ENCODE measurements at places on chromosomes 3 and 15. TPM values are rescaled to one million over a fixed set of nuclear protein-coding genes. Genes with fewer than 3 reads are reported as not detected.

The ZMYND10 gene
- 3.8 TPM for total RNA-seq

The THSD4 gene
- not detected for total RNA-seq

The GOLGA8S gene
- total RNA-seq, result 0.61 TPM

The LMAN1L gene
- total RNA-seq, result 1.1 TPM

The GPR87 gene
- not detected for total RNA-seq

The SERPINI2 gene
- not detected for total RNA-seq

The SPINK8 gene
- total RNA-seq, result not detected

The MCF2L2 gene
- total RNA-seq, result 3.1 TPM

The RPP25 gene
- 3.5 TPM for total RNA-seq

The LRRIQ4 gene
- 0.12 TPM for total RNA-seq

The SEC62 gene
- 79.9 TPM for total RNA-seq

The GP5 gene
- total RNA-seq, result 11.3 TPM

The SLC24A5 gene
- total RNA-seq, result not detected

The IMP3 gene
- 89.5 TPM for total RNA-seq

The DISP2 gene
- total RNA-seq, result 0.05 TPM

The SPG11 gene
- total RNA-seq, result 107 TPM

The ALG1L2 gene
- 1.9 TPM for total RNA-seq

The CLASP2 gene
- 79.2 TPM for total RNA-seq

The AP2M1 gene
- total RNA-seq, result 154 TPM

The CAPN3 gene
- total RNA-seq, result 16.4 TPM

The SMARCC1 gene
- 125 TPM for total RNA-seq

Measured in naive thymus-derived CD4-positive, alpha-beta T cell (primary cell).